ENCODE measurements at places on chromosomes 3 and 15. TPM values are rescaled to one million over a fixed set of nuclear protein-coding genes. Genes with fewer than 3 reads are reported as not detected.

C3orf70 gene
- total RNA-seq: 3.8 TPM

RARB gene
- 20.1 TPM for total RNA-seq

SLMAP gene
- 105 TPM for total RNA-seq

C2CD4A gene
- total RNA-seq: not detected

ACKR4 gene
- total RNA-seq: 2.5 TPM

AP3B2 gene
- total RNA-seq: 5.3 TPM

NPAP1 gene
- not detected for total RNA-seq

EAF2 gene
- total RNA-seq: 7.5 TPM

ZNF502 gene
- total RNA-seq: 6.6 TPM

ABHD10 gene
- total RNA-seq: 28.5 TPM

TMEM108 gene
- total RNA-seq: 0.98 TPM

IL17RD gene
- 31.8 TPM for total RNA-seq

- peak overlapping the region; percentile 98 for H3K4me3 ChIP-seq
- DNase-seq: no peak
- H3K27me3 ChIP-seq: no peaks in the 10 kb centered on the region
Measured at GRCh38 chr3:9649791-9650521, 651 bp downstream of the MTMR14 start.

DNA sequence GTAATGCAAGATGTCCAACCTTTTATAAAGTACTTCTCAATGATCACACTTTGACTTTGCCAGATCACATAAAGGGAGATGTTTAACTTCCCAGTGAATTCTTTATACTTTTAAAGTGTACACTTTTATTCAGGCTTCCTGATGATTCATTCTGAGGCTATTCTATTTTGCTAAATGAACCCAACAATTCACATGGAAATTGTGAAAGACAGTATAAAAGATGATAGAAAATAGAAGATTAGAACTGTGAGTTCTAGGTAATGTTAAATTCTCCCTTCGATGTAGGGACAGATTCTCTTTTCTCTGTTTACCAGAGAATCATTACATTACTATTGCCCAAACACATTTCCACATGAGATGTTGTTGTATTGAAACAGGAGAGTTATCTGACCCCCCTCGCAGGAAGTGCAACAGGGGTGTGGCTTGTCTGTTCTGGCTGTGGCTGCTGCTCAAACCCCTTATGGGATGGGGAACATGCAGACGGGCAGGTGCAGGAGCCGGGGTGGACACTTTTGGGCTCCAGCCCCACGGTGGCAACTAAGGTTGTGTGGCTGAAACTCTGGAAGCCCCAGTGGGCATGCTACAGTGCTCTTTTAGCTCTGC lies 131.3 kb upstream of the LRTM1 start:
- DNase-seq: no peak
- no peaks in the 10 kb centered on the region for H3K4me1 ChIP-seq
- H3K4me3 ChIP-seq: no peak overlapping the region
- H3K27ac ChIP-seq: no peak overlapping the region
- no peaks in the 10 kb centered on the region for H3K27me3 ChIP-seq
- H3K36me3 ChIP-seq: no peaks in the 10 kb centered on the region

GRCh38 chr15:66873856-66874255 lies 171.8 kb downstream of the SMAD6 start:
- DNase-seq: no peak
- H3K27ac ChIP-seq: no peak overlapping the region

DNA sequence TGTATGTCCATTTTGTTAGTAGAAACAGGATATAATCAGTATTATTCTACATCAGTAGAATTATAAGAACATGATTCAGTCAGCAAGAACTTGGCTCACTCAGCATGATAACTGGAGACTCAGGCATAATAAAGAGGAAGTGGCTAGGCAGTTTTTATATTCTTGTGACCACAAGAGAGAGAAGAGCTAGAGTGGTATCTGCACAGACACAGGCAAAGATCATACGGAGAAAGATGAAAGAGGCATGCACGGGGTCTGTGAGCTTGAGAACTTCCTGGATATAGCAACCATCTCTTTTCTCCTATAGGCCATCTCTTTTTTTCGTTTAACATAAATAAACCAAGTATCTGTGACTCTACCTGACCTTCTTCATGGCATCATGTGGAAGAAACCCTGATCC lies 46.8 kb downstream of the MYO5A start:
- H3K36me3 ChIP-seq: no peaks in the 10 kb centered on the region
- no peak for DNase-seq
- no peaks in the 10 kb centered on the region for H3K27me3 ChIP-seq
- no peaks in the 10 kb centered on the region for H3K4me1 ChIP-seq

- no peak overlapping the region for H3K4me3 ChIP-seq
- H3K27me3 ChIP-seq: no peaks in the 10 kb centered on the region
- no peaks in the 10 kb centered on the region for H3K4me1 ChIP-seq
Measured at GRCh38 chr3:29468187-29468586, 187.3 kb downstream of the RBMS3 start.

DNA sequence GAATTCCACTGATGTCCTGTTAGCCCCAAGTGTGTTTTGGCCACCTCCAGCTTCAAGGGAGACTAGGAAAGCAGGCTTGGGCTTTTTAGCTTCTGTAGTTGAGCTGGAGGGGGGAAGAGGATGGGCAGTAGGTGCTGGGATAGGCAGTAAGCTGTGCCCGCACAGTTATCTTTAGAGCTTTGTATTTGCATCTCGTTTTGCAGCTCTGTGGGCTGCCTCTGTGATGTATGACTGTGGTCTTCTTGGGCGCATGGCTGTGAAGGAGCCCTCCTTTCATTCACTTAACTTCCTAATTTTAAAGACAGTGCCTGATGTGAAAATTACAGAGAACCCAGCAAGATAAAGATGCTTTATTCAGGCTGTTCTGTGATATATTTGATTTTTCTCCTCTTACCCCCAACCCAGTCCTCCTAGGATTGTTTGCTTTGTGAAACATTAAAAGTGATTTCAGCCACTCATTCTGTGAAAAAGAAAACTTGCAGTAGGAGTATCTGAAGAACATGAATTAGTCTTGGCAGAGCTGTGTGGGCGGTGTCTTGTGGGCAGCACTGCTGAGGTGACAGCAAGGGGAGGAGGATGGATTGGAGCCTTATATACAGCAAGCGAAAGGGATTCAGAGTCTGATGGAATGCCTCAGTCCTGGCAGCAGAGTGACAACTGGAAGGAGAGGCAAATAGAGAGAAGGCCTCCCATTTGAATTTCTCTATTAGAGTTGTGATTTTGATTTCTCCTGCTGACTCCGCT lies 74.3 kb downstream of the LARS2 start:
- no peak overlapping the region for H3K4me3 ChIP-seq
- no peaks in the 10 kb centered on the region for H3K4me1 ChIP-seq
- H3K27ac ChIP-seq: no peak overlapping the region
- peaks cover 4% of the 10 kb centered on the region for H3K36me3 ChIP-seq

- DNase-seq: no peak
- H3K4me3 ChIP-seq: no peak overlapping the region
- no peaks in the 10 kb centered on the region for H3K4me1 ChIP-seq
Measured at GRCh38 chr3:146203776-146204175, 42.8 kb upstream of the PLOD2 start.

GRCh38 chr15:40454904-40455391 lies 14.2 kb downstream of the BAHD1 start:
- no peak overlapping the region for H3K4me3 ChIP-seq
- no peaks in the 10 kb centered on the region for H3K27me3 ChIP-seq
- H3K4me1 ChIP-seq: no peaks in the 10 kb centered on the region

- H3K36me3 ChIP-seq: no peaks in the 10 kb centered on the region
- no peak overlapping the region for H3K4me3 ChIP-seq
- no peak for DNase-seq
- no peaks in the 10 kb centered on the region for H3K27me3 ChIP-seq
- H3K4me1 ChIP-seq: no peaks in the 10 kb centered on the region
Measured at GRCh38 chr3:101903451-101903871, 54.1 kb downstream of the NFKBIZ start.

DNA sequence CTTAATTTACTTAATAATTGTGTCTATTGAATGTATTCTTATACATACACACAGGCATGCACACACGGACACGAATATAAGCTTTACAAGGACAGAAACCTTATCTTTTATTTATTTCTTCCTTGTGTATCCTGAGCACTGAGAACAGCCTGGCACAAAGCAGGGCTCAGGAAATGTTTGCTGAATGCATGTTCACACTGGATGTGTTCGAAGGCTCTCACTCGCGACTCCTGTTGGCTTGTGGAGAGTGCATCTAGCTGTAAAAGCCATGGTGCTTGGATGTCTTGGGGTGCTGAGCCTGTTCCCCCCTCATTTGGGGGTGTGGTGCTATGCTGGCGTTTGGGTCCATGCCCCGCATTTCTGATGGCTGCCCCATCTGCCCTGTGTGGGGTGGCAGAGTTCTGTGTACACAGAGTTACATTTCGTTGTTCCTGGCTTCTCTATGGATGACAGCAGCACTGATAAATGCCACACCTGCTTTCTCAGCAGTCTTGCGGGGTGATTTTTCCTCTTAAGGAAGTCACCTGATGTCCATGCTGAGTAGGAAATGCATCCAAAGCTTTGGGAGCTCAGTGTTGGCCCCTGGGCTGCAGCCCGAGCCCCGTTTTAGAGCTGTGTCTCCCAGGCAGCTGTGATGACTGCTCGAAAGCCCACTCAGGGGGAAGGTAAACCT lies 148.5 kb downstream of the IGF1R start:
- H3K27ac ChIP-seq: no peak overlapping the region
- H3K4me1 ChIP-seq: peaks cover 43% of the 10 kb centered on the region
- H3K36me3 ChIP-seq: no peaks in the 10 kb centered on the region
- no peak overlapping the region for H3K4me3 ChIP-seq
- no peaks in the 10 kb centered on the region for H3K27me3 ChIP-seq
- no peak for DNase-seq

DNA sequence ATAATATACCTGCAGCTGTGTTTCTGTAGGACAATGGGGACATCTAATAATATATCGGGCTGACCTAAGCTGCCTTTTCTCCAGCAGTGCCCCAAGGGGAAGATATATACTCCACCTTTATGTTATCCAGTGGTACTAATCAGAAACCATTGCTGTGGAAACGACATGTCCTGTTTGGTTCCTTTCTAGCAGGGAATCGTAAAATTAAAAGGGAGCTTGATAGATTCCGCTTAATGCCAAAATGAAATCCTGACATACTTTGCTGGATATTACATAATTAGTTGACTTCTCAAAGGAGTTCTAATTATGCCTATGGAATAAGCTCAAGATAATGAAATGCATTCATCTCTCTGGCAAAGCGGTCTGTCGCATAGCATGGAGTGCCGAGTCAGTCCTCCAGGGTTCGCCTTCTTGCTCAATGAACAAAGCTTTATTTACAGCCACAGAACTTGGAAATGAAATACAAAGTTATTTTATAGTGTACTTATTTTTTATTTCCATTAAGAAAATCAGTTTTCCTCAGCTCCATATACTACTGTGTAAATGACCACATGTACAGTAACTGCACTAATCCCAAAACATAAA lies 262.8 kb downstream of the LRTM1 start:
- H3K27ac ChIP-seq: no peak overlapping the region
- H3K27me3 ChIP-seq: no peaks in the 10 kb centered on the region
- H3K36me3 ChIP-seq: no peaks in the 10 kb centered on the region
- H3K4me1 ChIP-seq: no peaks in the 10 kb centered on the region
- DNase-seq: no peak

DNA sequence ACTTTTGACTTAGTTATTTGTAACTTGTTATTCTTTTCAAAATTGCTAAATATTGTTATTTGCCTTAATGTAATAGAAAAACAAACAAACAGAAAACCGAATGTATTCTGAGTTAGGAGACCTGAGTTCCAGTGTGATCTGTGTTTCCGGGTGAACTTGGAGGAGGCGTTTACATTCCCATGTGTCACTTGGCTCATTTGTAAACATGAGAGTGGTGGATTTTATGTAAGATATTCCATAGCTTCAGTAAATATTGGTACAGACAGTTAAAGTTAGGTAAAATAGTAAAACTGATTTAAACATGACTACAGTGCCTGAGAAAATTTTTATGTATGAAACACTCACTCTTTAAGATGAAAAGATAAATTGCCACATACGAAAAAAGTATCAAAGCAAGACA lies 287.3 kb upstream of the POU1F1 start:
- no peak overlapping the region for H3K27ac ChIP-seq
- no peak overlapping the region for H3K4me3 ChIP-seq
- no peak for DNase-seq
- no peaks in the 10 kb centered on the region for H3K36me3 ChIP-seq
- H3K27me3 ChIP-seq: no peaks in the 10 kb centered on the region

DNA sequence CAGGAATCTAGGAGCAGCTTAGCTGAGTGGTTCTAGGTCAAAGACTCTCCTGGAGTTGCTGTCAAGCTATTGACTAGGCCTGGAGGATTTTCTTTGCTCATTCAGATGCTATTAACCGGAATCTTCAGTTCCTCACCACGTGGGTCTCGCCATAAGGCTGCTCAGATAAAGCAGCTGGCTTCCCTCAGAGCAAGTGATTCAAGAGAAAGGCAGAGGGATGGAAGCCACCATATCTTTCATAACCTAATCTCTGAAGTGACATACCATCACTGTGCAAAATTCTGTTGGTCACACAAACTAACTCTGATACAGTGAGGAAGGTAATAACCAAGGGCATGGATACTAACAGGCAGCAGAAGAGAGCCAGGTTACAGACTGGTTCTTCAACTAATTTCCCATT lies 72.7 kb upstream of the FLNB start:
- H3K4me1 ChIP-seq: no peaks in the 10 kb centered on the region
- DNase-seq: no peak
- H3K36me3 ChIP-seq: no peaks in the 10 kb centered on the region
- no peak overlapping the region for H3K27ac ChIP-seq

DNA sequence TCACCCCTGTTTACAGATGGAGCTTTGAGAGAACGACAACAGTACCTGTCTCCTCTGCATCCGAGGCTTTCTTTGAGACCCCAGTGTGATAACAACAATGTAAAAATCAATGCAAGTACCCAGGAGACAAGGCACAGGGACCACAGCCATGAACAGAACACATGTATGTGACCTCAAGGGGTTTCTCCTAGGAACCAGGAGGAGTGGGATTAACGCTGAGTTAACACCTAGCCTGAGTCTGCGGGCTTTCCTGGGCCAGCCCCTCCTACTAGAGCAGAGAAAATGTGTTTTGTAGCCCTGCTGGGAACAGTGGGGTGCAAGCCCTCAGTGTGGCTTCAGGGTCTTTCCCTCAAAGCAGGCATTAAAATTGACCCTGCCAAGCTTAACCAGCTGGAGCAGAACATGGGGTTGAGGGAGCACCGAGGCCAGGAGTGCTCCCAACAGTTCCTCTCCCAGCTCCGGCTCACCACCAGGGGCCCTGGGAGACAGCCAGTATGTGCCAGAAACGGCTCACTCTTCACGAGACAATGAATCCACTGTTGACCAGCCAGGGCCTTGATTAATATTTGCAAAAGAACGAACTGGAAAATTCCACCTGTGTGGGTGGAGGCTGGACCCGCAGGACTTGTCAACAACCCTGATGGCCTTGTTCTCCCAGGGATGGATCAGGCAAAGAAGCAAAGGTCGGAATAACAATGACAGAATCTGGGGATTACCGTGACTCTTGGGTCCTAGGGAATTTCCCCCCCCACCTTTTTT lies 3.6 kb downstream of the CHDH start:
- no peak overlapping the region for H3K4me3 ChIP-seq
- peak overlapping the region; percentile 97 for H3K27ac ChIP-seq
- H3K4me1 ChIP-seq: peaks cover 27% of the 10 kb centered on the region
- H3K27me3 ChIP-seq: no peaks in the 10 kb centered on the region
- DNase-seq: peak; percentile 85

GRCh38 chr3:52446631-52447511 lies 2.0 kb upstream of the SEMA3G start:
- H3K27me3 ChIP-seq: no peaks in the 10 kb centered on the region
- H3K36me3 ChIP-seq: no peaks in the 10 kb centered on the region
- DNase-seq: no peak
- no peak overlapping the region for H3K4me3 ChIP-seq

GRCh38 chr3:126121632-126122031 lies 37.7 kb upstream of the SLC41A3 start:
- no peak overlapping the region for H3K27ac ChIP-seq
- H3K27me3 ChIP-seq: no peaks in the 10 kb centered on the region
- no peak overlapping the region for H3K4me3 ChIP-seq
- no peaks in the 10 kb centered on the region for H3K36me3 ChIP-seq
- no peak for DNase-seq

All from breast epithelium (tissue), 4 donors.